ENCODE measurements at places on chromosomes 6 and 20.

GRCh38 chr6:133245007-133245406, 3.9 kb downstream of the EYA4 start:
- peak; percentile 5 for DNase-seq

DNA sequence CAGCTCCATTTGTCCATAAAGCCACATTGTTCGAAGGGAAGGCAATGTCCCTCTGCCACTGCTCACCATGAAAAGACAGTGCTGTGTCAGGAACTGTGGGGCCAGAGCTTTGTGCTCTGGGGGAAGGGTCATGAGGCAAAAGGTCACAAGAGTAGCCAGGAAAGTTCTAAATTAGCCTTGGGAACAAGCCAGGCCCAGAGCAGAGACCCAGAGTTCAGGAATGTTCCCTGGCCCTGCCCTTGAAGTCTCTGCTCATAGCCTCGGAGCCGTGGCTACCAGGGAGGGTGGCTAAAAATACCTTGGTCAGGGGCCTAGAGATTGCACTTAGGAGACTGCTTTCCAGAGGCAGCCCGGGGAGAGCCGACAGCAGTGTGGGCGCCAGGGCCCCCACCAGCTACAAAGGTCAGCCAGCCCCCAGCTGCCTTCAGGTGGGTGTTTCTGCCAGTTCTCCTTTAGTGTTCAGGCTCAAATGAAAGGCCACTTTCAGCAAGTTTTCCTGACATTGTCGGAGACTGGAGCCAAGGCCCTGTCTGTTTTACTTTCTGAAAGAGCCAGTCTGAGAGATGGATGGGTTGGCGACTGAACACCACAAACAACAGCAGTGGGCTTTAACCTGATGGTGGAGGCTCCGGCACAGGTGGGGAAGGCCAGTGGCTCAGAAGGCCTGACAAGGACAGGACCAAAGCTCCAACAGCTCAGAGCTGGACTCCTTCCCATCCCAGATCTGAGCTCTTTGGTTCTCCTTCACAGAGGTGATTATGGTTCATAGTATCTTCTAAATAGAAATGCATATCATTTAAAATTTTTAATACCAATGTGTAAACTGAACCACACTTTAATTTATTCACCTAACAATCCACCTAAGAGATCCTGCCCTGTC, 76.2 kb downstream of the CDH26 start:
- DNase-seq, result no peak

DNA sequence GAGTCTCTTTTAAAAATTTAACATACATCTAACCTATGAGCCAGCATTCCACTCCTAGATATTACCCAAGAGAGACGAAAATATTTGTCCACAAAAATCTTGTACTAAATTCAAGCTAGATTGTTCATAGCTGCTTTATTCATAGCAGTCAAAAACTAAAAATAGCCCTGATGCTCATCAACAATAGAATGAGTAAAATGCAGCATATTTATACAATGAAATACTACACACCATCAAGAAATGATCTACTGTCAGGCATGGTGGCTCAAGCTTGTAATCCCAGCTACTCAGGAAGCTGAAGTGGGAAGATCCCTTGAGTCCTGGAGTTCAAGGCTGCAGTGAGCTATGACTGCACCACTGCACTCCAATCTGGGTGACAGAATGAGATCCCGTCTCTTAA, 22.0 kb upstream of the SRC start:
- DNase-seq, result no peak

GRCh38 chr6:75142721-75143120, 63.1 kb downstream of the COL12A1 start:
- no peak for DNase-seq

DNA sequence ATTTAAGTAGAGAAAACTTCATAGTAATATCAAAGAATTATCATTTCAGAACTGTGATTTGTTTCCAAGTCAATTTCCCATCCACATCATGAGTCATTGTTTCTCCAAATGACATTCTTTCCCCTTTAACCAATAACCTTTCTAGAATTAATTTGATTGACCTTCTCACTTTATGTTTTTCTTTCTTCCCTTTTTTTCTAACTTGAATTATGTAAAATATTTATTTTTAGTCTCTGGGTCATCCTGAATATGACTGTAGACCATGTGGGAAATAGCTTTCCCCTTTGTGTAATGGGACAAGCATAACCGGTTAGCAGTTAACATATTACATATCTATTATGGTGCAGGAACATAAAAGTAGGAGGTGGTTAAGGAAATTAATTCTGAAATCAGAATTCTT, 291.1 kb downstream of the GJA1 start:
- DNase-seq, result no peak

DNA sequence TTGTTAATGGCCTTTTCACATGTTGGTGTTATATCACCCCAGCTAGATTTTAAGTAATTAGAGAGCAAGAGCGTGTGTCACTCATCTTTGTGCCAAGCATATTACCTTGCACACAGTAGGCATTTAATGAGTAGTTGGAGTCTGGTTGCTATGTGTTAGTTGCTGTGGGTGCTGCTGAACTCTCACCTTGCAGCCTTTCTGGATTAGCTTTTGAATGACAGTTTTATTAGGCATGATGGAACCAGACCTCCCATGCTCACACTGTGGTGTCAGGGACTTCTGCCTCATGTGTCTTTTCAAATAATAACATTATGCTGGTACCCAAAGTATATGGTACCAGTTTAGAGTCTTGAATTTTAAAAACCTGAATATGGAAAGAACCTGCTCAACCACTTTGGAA, 55.9 kb downstream of the TRAF3IP2 start:
- DNase-seq, result no peak

DNA sequence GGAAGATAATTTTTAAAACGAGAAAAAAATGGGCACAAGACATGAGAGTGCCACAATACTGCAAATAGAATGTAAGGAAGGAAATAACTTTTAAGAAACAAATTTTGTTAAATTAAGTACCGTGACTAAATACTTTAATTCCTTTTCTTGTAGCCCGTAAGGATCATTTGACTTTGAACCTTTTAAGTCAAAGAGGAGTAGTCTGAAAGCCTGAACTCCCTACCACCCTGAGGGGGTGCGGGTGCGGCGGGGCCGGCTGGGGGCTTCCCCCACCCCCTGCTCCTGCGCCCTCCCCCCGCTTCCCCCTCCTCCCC, 231 bp upstream of the PHACTR2 start:
- no peak for DNase-seq

DNA sequence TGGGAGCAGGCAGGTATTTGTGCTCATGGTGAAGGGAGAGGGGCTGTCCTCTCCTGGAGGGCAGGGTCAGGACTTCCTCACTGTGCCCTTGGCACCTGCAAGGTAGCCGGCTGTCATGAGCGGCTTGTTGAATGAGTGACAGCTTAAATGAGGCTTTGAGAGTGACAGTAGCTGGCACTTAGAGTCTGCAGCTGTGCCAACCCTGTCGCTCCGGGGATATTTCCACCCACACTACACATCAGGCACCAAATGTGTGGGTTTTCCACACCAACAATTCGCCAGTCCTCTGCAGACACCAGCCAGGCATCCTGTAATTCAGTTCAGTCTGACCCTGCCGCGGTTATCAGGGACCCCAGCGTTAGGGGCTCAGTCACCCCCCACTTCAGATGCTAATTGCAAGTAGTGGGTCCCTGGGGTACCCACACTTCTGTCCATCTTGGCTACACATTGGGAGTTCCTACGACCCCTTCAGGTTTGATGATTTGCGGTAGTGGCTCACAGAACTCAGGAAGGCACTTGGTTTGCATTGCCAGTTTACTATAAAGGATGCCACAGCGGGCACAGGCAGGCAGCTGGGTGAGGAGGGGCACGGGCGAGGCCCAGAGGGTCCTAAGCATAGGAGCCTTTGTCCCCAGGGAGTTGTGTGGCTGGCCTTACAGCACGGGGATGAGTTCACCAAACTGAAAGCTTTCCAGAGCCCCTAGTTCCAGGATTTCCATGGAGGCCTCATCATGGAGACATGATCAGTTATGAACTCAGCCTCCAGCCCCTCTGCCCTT, 9.1 kb downstream of the MTG2 start:
- no peak for DNase-seq

GRCh38 chr6:158389193-158389919, 77.1 kb downstream of the TULP4 start:
- no peak for DNase-seq

DNA sequence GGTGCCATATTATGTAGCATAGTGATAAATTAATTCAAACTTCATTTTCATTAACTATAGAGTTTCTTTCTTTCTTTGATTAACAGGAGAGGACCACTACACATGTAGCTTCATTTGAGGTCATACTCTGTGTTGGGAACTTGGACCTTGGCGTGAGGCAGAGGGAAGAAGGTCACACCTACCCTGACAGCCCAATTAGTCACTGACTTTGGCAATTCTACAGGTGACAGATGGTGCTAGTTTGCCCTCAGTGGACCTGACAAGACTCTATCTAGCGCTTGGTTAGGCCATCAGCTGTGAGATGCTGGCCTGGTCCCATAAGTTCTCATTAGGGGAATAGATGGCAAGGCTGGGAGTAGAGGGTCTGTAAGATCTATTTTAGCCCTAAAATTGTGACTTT, 14.2 kb downstream of the SLX4IP start:
- no peak for DNase-seq

DNA sequence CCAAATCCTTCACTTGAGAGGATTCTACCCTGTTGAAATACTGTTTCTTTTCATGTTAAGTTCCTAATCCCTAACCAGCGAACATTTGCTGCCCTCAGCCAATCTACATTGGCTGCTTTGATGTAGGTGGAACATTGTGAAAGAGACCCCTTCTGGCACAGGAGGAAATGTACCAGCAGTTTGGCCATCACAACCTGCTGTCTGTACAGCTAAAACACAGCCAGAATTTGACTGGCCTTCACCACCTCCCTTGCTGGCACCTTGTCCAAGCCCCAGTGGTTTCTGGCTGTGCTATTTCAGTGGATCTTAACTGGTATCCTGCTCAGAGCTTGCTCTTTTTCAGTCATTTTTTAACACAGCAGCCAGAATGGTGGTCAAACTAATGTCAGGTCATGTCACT, 202.1 kb upstream of the EPHA7 start:
- DNase-seq, result no peak

- no peak for DNase-seq
Observed at GRCh38 chr6:7671076-7671475, 54.8 kb upstream of the BMP6 start.

- DNase-seq, result no peak
Observed at GRCh38 chr6:147421903-147422302, 86.6 kb upstream of the SAMD5 start.

DNA sequence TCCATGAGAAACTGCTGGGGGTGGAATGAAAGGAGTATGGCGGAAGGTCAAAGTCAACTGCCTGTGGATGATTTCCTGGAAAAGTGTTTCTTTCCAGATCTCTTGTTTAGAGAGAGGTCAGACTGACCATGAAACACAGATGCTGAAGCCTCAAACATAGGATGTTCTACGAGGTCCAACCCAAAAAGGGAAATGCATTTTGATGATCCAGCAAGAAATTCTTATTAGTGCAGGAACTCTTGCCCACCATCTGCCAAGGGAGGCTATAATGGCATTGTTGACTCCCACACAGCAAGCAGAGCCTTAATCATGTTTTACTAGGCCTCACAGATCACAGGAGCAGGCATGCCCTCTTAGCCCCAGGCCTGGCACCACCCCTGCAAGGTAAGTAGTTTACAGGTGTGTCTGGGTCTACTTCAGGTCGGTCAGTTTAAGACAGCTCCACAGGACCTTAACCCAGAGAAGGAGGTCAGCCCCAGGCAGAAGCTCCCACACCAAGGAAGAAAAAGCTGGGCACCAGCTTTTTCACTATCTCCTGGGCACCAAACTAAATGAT, 67.6 kb upstream of the CNKSR3 start:
- DNase-seq, result no peak

- DNase-seq, result no peak
Observed at GRCh38 chr6:41051873-41052272, 1.1 kb upstream of the APOBEC2 start.

DNA sequence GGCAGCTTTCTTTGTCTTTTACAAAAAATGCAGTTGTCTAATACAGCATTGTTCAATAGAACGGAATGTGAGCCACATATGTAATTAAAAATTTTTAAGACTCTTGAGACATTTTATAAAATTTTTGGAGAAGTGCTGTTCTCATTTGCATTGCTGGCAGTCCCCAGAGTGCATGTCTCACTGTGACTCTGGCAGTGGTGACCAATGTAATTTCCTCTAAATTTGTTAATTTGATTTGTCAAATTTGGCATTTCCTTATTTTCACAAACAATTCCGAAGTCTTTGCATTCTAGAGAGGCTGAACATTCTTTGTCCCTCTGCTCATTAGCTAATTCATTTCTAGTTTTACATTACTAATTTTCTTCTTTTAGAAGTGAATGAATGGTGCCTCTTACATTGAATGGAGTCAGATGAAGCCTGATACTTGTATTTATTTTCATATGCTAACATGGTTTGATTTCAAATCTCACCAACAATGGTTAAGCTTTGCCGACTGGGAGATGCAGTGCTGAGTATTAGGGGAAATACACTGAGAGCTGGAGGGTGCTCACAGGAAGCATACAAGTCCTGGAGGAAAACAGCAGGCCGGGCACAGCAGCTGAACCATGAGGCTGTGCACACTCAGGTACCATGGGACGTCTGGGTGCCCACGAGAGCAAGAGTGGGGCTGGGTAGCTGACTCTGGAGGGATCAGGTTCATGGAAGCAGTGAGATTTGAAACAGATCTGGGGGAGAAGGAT, 68.5 kb upstream of the ARMC2 start:
- no peak for DNase-seq

DNA sequence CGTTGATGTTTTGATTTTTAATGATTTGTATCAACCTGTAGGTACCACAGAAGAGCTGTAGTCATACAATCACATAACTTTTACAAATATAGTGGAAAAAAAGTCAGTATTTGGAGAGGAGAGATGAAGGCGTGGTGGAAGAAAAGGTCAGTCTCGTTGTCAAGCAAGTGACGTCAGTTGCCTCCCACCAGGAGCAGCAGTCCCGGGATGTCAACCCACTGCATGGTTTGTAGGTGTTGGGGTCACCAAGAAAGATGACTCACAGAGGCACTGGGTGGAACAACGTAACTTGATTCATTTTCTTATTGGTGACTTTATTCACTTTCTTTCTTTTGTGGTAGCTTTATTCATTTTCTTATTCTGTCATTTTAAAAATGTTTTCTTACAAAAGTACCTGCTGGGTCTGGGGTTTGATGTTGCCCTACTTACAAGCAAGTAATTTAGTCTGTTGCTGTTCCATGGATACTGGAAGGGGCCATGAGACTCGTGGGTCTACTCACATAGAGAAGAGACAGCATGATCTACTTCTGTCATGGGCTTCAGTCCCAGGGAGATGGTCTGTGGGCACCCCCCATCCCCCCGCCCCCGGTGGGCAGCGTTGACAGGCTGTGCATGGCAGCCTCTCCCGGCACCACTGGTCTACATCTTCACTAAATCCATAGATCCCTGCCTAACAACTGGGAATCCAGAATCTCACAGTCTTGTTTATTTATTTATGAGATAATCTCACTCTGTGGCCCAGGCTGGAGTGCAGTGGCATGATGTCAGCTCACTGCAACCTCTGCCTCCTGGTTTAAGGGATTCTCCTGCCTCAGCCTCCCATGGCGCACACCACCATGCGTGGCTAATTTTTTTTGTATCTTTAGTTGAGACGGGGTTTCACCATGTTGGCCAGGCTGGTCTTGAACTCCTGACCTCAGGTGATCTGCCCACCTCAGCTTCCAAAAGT, 36.4 kb upstream of the SYNJ2 start:
- no peak for DNase-seq
